GM13976 (cell line): ENCODE measurements at places on chromosomes 5 and 9.

GRCh38 chr9:128892221-128892921 lies 10.4 kb downstream of the LRRC8A start:
- no peak for DNase-seq

- DNase-seq: peak; percentile 19
Measured at GRCh38 chr9:33467526-33467925, 6.2 kb downstream of the NOL6 start.

GRCh38 chr9:90099262-90099963 lies 494.6 kb downstream of the GADD45G start:
- no peak for DNase-seq

DNA sequence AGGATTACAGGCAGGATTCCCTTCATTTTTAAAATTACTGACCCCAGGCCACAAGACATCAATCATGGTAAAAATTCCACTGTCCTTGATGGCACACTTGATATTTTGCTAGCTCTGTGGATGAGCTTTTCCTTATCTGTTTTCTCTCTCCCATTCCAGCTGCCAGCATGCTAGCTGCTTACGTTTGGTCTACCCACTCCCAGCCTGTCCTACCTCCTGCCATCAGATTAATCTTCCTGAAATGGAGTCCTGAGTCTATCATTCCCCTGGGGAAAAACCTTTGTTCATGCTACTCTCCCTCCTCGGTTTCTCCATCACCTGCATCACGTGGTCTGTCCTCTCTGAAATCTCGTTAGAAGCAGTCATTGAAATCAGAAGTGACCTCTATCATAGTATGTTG lies 108.9 kb downstream of the F2RL2 start:
- DNase-seq: no peak

DNA sequence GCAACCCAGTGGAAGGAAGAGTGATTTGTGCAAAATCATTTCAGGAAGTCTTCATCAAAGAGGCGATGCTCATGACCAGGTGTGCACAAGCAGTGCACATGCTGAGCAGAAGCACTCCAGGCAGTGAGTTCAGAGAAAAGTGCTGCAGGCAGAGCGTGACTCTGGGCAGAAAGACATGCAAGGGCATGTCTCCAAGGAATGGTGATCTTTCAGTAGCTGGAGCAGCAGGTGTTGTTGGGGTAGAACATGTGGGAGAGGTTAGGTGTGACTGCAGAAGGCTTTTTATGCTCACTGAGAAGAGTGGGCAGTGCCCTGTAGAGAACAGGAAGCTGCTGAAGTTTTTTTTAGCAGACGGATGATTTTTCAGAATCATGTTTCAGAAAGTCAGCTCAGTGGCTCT lies 545.4 kb upstream of the TLE4 start:
- no peak for DNase-seq

GRCh38 chr5:132270335-132270665 lies 12.8 kb downstream of the PDLIM4 start:
- no peak for DNase-seq

GRCh38 chr5:32840606-32841005 lies 129.5 kb downstream of the NPR3 start:
- DNase-seq: no peak

DNA sequence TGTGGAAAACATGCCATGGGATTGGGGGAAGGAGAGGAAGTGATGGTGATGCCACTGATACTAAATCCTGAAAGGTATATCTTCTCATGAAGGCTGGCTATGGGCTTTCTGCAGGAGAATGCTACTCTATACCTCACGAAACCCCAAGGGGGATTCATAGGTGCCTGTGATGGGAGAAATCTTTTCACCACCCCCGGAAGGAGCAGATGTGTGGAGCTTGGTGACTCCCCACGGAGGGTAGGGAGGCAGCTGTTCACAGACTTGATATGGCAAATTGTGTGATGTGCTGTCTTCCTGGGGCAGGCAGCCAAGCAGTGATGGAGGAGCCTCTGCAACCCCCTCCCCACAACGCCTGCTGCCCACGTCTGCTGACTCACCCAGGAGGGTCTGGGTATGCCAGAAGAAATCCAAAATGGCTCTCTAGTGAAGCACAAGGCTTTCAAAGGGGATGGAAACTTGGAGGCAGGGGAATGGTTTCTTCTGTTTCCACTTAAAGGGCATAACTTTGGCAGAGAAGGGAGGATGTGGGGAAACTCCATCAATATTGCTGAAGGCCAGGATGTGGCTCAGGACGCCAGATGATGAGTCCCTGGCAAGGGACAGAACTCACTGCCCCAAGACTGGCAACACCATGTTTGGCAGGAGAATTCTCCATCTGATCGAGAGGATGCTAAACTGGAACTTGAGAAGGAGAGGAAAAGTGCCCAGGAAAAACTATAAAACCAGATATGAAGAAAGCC lies 188.3 kb downstream of the GABBR2 start:
- DNase-seq: no peak

GRCh38 chr9:91770229-91770628 lies 179.8 kb downstream of the ROR2 start:
- DNase-seq: no peak

DNA sequence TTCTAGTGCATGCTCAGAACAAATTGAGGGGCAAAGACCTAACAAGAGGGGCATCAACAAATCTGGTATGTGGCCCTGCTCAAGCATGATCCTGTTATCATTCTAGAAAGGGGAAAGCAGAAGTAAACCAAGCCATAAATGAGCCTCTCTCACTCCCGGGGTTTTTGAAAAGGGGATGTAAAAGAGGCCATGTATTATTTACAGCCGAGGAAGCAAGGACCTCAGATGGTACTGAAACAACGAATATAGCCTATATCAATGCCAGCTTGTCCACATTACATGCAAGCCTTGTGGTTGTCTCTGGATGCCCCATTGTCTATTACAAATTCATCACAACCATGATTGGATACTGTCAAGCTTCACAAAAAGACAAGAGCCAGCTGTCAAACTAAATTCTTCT lies 211.3 kb downstream of the DCP2 start:
- no peak for DNase-seq

GRCh38 chr5:67214707-67215447 lies 18.3 kb upstream of the CD180 start:
- DNase-seq: no peak

- DNase-seq: no peak
Measured at GRCh38 chr9:6552033-6552432, 93.5 kb downstream of the GLDC start.

DNA sequence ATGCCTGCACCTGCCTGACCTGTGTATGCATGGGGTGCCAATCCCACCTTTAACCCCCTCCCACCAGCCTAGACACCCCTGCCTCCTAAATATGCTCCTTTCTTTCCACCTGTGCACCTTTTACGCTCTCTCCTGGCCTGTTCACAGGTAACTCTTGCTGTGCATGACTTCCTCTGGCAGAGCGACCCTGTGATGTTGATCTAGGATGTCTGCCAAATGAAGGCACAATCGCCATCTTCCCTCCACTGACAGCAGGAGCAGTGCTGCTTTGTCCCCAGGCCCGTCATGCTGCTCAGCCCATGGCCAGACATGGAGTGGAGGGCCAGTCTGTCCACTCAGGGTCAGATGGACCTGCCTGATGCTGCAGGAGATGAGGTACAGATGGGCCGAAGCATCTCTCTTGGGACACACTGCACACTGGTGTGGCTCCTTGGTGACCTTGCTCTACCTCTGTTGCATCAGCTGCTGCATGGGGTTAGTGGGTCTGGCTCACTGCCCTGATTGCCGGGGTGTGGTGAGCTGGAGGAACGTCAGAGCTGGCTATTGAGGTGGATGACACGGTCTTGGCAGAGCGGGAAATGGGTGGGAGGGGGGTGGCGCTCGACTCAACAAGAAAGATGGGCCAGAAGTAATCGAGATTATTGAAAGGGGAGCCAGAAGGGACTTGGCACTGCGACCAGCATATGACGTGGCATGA lies 101.7 kb upstream of the PITX1 start:
- DNase-seq: no peak

DNA sequence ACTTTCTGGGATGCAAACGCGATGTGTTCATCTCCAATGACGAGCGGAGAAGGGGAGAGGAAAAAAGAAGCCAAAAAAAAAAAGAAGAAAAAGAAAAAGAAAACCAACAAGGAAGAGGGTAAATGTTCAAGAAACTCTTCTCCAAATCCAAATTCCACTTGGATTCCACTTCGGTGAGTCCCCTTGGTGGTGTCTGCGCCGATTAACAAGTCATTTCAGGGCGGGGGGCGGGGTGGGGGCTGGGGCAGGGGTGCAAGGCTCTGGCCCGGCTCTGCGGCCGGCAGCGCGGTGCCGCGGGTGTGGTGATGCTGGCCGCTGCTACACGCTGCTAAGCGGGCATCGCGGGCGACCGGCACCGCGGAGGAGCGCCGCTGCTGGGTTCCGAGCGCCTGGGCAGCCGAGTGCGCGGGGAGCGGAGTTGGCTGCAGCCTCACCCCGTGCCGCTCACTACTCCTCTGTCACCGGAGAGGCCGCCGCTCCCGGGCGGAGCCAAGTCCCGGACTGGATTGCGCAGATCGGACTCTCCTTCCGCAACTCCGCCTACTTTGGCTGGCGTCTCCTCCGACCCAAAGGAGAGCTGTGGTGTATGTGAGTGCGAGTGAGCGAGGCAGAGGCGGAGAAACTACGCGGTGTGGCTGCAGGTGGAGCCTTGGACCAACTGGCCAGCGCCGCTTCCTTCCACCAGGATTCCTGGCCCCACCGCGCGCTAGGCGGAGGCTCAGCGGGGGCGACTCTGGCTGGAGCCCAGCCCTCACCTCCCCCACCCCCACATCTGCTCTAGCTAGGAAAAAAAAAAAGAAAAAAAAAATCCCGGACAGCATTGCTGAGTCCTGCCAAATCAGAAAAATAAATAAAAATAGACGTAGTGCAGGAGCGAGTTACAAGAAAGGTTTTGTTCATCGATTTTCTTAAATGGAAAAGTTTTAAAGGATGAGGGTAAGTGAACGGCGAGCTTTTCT lies at the start of gene SEMA6A:
SEMA6A (minus strand) TSS at position 457 of the 959 bp plus-strand sequence. CDS start 69,879 bp downstream, outside the sequence.
- DNase-seq: peak; percentile 89

DNA sequence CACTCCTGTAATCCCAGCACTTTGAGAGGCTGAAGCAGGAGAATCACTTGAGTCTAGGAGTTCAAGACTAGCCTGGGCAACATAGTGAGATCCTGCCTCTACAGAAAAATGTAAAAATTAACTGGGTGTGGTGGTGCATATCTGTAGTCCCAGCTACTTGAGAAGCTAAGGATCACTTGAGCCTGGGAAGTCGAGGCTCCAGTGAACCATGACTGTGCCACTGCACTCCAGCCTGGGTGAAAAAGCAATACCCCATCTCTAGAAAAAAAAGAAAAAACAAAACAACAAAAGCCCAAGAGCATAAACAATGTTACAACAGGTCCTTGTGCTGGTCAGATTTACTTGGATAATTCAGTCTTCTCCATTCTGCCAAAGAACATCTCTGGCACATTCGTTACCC lies 44.3 kb upstream of the TGFBR1 start:
- DNase-seq: no peak

DNA sequence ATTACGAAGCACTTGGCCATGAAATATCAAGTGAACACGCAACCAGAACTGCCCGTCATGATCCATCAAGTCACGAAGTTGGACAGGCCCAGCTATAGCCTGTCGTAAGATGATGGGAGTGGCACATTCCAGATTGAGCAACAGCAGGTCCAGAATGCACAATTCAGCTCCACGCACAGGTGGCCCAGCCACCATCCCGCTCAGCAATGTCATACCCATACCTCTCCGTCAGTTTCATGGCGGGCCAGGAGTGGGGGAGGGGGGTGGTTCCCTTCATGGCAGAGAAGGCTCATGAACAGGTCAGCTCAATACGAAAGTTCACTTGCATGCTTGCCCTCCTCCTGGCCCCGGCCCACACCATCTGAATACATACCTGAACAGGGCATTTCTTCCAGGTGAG lies 34.9 kb downstream of the SMIM23 start:
- DNase-seq: no peak

DNA sequence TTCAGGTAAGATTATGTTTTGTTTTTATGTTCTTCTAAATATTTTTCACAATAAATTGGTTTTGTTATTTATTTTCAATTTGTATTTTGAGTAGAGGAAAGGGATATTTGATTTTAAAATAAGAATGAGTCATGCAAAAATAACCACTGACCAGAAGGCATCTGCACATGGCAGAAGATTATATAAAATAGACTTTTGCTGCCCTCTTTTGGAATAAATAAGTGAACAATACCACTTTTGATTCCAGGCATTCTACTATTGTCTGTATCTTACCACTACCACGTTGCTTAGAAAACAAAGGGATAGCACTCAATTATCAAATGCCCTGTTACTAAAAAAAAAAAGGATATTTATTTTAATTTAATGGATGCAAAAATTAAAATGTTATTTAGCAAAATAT lies 227.3 kb upstream of the ITGA1 start:
- no peak for DNase-seq

- peak; percentile 24 for DNase-seq
Measured at GRCh38 chr9:138007918-138008841, 130.6 kb downstream of the CACNA1B start.

DNA sequence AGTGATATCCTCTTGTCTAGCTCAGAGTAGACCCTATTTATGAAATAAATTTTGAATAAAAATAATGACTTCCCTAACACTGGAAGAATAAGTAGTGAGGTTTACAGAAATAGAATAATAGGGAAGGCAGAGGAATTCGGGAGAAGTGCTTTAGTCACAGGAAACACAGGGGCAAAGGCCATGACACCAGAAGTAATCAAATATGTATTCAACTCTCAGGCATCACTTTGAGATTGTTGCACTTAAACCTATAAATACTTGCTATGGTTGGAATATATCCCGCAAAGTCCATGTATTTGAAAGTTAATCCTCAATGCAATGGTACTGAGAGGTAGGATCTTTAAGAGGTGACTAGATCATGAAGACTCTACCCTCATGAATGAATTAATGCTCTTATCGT lies 166.8 kb downstream of the YIPF5 start:
- DNase-seq: no peak

DNA sequence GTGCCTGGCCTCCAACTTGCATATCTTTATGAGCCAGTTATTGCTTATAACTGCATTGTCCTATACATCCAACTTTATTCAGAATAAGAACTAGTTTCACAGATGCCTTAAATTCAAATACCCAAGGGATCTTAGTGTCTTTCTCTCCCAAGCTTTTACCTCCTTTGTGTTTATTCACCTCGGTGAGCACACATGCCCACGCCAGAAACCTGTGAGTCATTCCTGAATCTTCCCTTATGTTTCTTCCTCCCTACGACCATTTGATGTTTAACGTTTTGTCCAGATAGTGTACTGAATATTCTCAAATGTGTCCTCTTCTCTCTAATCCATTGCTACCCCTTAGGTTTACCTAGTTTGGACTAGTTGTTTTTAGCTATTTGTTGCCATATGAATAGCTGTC lies 55.5 kb upstream of the MEGF10 start:
- DNase-seq: no peak

DNA sequence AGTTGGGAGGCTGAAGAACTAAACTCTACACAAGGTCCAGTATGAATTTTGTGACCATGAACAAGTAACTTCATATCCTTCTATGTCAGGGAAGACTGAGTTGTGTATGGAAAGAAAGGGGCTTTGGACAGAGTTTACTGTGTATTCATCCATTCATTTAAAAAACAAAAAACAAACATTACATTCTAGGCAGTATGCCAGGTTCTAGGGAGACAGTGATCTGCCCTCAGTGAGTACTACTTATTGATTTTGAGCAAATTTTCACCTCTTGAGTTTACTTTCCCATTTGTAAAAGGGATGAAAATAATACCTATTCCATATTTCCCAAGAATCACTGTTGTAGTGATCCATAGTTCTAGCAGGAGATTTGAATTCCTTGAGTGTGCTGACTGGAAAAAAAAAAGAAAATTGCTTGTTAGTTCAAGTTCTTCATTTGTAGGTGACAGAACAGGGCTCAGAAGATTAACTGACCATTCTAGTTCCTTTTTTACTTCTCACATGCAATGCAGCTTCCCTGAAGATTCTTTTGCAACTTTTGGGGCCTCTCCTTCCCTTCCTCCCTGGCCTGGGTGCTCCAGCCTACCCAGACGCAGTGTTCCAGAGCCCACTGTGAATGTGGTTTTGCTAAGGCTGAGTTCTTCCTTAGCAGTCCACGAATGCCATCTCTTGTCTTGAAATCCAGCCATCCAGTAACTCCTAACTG lies 2.6 kb upstream of the GAPVD1 start:
- DNase-seq: no peak
